ENCODE measurements at places on chromosomes 6 and 20.

DNA sequence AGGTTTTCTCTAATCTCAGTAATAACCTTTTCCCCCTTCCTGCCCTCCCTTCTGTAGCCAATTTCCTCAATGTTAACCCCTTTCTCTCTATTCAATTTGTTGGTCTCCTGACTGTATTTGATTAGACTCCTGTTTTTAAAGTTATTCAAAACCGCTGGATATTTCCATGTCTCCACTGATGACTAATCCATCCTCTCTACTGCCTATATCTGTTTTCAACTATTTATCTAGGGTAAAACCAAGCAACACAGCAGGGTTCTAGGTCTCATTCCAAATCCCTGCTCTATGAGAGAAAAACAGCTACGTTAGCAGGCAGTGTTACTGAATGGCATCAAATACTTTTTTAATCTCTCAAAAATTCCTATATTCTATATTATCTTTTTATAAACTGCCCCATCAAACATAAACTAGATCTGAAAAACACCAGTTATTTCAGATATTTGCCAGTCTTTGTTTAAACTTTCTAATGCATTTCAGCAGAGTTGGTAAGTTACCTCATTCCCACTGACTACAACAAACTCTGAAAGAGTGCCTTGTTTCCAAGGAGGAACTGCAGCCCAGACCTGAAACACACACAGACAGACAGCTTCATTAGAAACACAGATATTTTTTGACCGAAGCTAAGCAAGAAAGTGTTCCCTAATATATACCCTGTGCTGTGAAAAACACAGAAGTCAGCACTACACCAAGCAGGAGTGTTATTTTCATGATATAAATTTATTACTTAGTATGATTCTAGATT is 8.2 kb downstream of the RTN4IP1 start:
- DNase-seq = no peak

GRCh38 chr20:2558581-2559278 is 22.4 kb downstream of the TMC2 start:
- DNase-seq = no peak

- no peak for DNase-seq
Observed at GRCh38 chr6:136410201-136411024, 120.8 kb upstream of the BCLAF1 start.

- DNase-seq = peak; percentile 46
Observed at GRCh38 chr6:82712826-82713225, 349.2 kb downstream of the TPBG start.

GRCh38 chr20:29741594-29741893 is 1515.9 kb upstream of the DEFB115 start:
- DNase-seq = no peak

DNA sequence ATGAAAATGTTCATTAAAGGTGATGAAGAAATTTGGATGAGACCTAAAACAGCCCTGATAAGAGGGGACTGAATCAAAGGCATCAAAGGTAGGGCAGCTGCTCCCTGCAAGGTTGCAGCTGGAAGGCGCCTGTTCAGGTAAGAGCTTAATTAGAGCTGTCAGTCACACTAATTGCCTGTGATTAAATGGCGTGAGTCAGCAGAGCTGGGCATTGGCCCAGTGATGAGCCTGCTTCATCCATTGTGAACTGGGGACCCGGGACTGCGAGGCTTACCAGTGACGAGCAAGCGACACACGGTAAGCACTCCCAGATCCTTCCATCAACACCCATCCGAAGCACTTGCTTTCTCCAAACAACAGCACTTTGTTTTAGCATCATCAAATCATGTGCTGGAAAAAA is 621.5 kb upstream of the CDH4 start:
- no peak for DNase-seq

DNA sequence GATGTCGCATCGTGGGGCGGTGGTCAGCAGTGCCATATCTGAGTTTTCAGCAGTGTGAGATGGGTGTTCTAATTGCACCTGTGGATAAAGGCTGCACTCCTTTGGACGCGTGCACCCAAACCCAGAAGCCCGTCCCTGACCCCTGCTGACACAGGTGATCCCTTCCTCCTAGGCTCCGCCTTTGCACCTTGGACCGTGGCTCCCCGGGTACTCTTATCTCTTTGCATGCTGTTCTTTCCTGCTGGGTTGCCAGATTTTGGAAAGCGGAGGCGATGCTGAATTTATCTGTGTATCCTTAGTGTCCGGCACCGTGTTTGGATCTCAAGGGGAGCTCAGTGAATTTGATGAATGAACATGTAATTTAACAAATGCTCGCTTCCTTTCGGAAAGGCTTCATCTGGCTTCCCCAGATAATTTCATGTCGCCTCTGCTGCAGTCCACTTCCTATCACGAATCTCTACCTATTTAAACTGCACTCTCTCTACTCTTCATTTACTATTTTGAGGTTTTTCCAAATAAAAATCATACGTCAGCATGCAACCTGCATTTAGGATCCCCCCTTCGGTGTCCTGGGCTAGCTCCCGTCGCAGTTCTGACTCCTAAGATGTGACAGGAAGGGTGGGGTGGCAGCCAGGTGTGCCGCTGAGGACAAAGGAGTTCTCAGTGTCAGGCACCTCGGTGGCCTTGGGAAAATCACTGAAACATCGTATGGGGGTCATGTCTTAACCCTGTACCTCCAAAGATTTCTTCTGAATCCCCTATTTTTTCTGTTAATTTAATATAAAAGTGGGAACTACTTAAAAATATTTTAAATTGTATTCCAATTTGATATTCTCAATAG is 753 bp upstream of the PERP start:
- no peak for DNase-seq

GRCh38 chr6:111980971-111981840 is 72.7 kb upstream of the CCN6 start:
- DNase-seq = no peak

- DNase-seq = no peak
Observed at GRCh38 chr20:32753731-32754130, 8.5 kb upstream of the DNMT3B start.

GRCh38 chr6:15313367-15313766 is 67.5 kb downstream of the JARID2 start:
- peak; percentile 68 for DNase-seq

DNA sequence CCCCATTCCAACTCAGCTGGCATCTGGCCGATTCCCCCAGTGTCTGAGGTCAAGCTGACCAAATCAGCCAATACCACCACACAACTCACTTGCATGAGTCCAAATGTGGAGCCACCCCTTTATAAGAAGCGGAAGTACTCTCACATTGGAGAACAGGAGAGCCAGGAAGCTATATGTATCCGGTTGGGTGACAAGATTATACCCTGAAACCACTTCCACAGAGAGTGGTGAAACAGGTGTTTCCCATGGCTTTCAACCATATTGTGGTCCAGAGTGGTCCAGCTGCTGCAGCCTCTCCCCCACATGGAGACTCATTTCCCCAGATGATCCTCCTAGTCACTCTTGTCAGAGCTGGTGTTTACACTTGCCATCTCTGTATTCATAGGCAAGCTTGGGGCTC is 24.0 kb upstream of the SERINC1 start:
- DNase-seq = no peak

DNA sequence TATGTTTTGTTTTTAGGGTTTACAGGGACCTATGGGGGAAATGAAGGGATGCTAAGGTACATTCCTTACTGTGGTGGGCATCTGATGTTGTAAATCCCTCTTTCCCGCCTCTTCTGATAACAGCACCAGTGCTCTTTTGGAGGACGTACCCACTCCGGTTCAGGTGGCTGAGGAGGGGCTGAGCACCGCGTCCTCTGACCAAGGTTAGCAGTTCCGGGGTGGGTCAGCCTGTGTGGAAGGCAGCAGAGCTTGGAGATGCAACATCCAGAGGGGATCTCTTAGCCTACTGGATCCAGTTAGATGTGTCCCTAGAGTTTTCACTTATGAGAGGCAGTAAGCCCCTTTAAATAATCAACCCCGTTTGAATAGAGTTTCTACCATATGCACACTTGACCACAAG is 135.3 kb upstream of the KCNG1 start:
- DNase-seq = no peak

GRCh38 chr20:62882426-62882825 is 20.8 kb upstream of the TCFL5 start:
- no peak for DNase-seq

- DNase-seq = no peak
Observed at GRCh38 chr20:57834306-57835073, 124.7 kb upstream of the PMEPA1 start.

- peak; percentile 43 for DNase-seq
Observed at GRCh38 chr6:166907373-166907841, 48.9 kb downstream of the RNASET2 start.

GRCh38 chr6:4655196-4656025 is 120.8 kb upstream of the CDYL start:
- no peak for DNase-seq

DNA sequence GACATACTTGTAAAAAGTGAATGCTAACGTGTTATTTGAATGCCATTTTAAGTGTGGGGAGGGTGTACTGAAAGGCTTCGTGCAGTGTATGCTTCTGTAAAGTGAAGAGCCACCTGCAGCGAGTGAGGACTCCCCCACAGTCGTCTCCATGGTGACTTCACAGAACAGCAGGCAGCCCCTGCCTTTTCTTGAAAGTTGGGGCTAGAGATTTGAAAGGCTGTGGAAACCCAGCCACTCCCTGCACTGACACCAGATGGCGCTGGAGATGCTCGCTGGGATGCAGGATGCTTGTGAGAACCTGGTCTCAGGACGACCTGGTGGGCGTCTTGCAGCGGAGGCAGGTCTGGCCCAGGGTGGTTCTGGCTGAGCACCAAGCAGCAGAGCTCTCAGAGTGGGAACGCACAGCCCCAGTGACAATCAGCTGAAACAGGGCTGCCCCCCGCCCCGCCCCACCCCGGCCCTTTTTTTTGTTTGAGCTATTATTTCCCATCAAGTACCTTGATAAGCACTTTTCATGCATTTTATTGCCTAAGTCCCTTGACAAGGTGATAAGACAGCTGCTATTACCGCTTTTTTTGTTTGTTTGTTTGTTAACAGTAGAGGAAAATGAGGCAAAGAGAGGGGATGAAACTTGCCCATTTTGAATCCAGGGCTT is 150.3 kb downstream of the SYCP2 start:
- peak; percentile 80 for DNase-seq

DNA sequence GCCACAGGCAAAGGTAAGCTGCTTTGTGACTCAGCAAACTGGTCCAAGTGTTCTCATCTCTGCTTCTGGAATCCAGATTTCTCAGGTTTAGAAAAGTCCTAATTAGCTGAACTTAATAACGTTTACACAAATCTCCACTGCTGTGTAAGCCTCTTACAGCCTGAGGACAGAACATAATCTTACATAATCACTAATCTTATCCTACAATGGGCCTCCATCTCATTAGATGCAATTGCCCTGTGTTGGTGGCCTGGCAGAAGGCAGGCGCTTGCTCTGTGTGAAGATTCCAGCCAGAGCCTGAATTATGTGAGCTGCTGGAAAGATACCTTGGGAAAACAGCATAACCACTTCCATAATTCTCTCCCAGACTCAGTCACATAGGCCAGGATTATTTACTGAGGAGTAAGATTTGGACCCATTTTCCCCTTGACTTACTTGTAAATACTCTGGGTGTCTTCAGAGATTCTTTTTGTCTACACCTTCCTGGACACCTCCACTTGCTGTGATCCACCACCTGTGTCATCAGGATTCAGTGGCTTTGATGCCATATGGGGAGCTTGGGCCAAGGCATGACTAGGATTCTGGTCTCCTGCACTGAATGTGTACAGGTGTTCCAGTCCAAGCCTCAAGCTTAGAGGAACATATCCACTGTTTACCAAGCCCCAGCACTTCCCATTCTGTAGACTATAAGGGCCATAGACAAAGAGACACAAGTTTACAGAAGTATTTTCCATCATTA is 104.4 kb downstream of the C6orf118 start:
- no peak for DNase-seq

DNA sequence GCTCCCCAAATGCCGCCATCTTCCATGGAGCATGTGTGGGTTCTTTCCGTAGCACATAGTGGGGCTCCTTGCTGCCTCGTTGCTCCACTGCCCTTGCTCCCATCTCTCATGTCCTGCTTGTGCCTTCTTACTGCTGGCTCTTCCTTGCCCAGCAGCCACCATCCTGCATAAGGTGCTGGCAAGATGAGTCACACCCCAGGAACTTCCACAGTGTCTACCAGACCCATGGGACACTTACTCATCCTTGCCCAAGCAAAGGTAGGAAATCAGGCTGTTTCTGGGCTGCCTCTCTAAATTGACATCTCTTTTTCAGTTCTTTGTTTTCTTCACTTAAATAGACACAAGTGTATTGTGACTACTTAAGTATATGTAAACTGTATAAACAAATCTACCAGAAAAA is 39.4 kb upstream of the RGS17 start:
- no peak for DNase-seq

GRCh38 chr6:131453803-131454202 is 119.2 kb upstream of the ARG1 start:
- DNase-seq = no peak

DNA sequence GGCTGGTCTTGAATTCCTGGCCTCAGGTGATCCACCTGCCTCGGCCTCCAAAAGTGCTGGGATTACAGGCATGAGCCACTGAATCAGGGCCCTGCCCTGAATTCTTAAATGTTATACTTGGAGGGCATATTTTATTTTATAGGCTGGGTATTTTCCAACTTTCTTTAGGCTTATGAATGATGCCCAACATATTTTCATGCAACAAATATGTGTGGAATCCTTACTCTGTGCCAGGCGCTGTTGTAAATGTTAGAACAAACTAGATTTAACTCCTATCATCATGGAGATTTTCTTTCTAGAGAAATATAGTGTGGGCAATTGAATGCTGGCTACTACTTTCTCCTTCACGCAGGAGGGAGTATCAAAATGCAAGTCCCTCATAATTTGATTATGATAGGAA is 71.2 kb downstream of the SAMD5 start:
- DNase-seq = no peak

DNA sequence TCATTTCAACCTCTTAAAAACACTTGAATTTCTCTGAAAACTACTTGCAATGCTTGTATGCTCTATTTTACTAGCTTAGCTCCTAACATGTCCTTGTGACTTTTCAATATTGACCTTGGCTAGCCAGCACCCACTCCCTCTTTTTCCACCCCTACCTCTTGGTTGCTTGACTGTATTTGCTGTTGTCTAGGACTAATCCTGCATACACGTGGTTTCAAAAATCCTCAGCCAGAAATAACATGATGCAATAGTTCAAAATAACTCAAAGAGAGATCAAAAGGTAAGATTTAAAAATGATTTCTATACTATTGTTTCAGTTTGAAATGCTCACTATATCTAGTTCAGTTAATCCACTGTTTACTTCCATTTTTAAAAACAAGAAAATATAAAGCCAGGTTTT is 102.3 kb upstream of the TBX18 start:
- no peak for DNase-seq

- DNase-seq = no peak
Observed at GRCh38 chr20:36298795-36299339, 7.3 kb upstream of the DLGAP4 start.

DNA sequence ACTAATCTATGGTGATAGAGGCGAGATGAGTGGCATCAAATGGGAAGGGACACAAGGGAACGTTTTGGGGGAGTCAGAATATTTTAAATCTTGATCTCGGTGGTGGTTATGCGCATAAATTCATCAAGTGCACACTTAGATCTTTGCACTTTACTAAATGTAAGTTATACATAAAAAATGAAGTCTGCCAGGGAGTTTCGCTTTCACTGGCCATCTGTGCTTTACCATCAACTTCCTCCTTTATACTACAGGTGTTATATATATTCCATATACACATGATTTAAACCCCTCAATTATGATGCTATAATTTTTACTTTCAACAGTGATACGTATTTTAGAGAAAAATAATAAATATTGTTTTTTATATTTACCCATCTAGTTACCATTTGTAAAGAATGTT is 97.6 kb upstream of the AKIRIN2 start:
- DNase-seq = peak; percentile 77

- DNase-seq = no peak
Observed at GRCh38 chr20:25061103-25061799, 3.3 kb upstream of the ACSS1 start.
